NCI-H187 treated with DMSO at 0.1 percent for 48 hours (cell line): ENCODE measurements at places on chromosomes 16 and 17.
A peak's percentile ranks its signal among the peaks of the same experiment; 100 is the strongest.

DNA sequence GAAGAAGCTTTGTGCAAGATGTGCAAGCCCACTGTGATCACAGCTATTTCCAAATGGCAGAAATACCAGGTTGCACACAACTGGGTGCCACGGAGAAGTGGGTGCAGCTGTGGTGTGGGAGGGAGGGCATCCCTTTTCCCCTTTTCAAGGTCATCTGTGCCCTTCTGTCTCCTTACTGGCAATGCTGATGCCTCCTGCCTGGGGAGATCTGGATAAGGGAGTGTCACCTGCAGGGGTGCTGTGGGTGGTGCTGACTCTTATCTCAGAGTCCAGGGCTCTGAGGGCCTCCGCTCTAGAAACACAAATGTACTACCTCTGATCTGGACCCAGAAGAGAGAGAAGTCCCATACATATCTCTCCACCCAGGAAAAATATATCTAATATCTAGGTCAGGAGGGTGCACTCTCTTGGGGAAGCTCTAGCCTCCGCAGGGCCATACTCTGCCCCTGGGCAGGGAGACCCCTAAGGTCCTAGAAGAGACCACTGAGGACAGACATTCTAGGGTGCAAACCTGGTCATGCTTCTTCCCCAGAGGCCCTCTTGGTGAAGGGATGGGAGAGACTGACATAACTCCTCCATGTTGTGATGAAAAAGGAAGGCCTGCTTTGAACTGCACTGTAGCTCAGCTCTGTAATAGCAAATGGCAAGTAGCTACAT lies 18.5 kb downstream of the NPRL3 start:
- DNase-seq: no peak

DNA sequence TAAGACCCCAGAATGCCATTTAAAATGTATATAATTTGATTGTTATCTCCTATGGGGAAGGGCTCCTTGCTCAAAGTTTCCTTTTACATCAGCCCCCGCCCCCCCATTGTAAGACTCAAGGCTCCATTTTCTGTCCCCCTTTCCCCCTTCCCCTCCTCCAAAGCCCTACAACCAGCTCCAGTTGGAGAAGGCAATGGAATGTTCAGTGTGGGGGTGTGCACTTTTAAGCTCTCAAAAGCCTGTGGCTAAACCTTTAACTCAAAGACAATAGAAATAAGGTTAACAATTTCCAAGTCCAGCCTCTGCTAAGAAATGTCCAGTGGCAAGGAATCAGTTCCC lies 114.7 kb downstream of the NOG start:
- DNase-seq: no peak

DNA sequence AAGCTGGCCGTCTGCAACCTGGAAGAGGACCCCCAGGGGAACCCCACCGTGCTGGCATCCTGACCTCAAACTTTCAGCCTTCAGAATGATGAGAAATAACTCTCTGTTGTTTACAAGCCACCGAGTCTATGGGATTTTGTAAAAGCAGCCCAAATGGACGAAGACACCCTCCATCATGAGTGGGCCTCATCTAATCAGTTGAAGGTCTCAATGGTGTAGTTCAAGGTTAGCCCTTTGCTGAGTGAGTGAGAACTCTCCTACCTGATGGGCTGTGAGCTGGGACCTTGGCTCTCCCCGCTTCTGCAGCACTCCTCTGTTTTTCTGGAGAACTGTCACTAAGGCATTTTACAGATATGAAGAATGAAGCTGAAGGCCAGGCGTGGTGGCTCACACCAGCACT lies 325.9 kb upstream of the TNRC6C start:
- DNase-seq: no peak

GRCh38 chr17:78185981-78186691 lies 716 bp downstream of the TK1 start:
- DNase-seq: no peak

- no peak for DNase-seq
These were observed 17.7 kb downstream of the KNOP1 start for GRCh38 chr16:19700319-19700781.

DNA sequence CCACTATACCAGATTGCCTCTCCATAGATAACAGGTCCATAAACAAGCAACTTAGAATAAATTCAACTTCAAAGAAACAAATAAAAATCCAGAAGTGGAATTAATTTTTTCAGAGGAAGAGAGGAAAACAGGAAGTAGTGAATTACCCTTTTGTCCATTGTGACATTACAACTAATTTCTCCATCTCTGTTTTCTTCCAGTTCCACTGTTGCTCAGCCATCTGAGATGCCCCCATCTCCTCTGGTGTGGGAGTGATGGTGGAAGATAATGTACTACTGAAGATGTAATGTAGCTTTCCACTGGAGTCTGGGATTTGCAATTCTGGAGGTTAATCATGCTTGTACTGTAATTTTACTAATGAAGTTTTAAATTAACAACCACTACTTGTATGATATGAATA lies 124.6 kb upstream of the TMEM97 start:
- DNase-seq: no peak

DNA sequence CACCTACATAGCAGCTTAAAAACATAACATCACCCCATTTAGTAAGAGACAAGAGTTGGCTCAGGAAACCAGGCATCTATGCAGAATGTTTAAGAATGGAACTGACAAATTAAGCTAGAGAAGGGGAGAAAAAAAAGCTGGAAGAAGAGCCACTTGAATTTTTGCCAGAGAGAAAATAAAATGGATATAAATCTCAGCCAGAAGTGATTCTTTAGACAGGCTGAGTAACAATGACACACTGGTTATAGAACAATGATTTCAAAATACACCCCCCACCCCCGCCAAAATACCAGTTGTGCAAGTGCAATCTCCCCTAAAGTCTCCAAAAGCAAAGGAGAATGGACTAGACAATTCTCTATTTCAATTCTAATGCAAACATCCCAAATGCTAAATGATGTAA lies 22.4 kb downstream of the LSM12 start:
- DNase-seq: no peak

DNA sequence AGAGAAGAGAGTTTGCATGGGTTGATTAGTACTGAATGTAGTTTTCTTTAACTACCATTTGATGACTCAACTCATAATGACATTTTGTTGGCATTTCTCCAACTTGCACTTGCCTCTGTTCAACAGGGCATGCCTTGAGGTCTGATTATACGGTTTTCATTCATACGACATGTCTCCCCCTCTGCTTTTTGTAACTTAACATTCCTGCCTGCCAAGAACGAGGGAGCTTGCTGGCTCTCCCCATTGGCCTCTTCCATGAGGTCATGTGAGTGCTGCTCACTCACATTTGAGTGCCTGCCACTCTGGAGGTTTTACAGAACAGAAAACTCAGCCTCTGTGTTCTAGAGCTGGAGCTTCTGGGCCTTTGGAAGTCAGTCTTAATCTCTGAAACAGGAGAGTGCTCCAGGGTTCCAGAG lies 19.7 kb downstream of the MAP2K6 start:
- DNase-seq: no peak

DNA sequence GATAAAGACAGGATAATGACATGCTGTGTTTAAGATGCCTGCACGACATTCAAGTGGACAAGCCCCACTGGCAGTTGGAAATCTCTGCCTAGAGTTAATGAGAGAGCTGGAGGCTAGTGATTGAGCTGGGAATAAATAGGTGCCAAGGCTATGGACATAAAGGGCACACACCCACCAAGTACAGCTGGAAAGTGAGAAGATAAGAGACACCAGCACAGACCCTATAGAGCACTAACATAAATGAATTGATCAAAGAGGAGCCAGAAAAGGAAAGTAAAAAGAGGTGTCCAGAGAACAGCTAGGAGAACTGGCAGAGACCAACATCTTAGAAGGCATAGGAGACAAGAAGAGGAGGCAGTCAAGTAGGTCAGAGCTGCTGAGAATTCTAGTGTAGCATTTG lies 101.2 kb downstream of the YPEL2 start:
- no peak for DNase-seq

DNA sequence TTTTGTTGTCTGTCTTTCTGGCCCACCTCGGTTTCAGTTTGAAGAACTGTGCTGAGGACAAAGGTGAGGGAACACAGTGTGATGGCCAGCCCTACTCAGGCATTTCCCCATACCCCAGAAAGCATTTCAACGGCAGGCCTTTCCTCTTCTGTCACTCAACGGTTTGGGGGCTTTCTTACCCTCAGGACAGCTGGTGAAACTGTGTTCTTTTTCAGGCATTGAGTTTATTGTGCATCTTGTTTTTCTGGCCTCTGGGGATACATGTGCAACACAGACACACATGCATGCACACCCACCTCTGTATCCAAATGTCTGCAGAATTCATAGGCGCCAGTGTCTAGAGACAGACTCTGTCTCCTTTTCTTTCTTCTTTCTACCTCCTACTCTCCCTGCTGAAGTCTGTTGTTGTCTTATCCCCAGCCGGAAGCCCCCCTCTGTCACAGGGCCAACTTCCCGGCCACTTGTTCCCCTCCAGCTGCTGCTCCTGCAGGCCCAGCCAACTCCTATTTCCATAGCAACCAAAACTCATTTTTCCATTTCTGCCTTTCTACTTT lies 17.0 kb downstream of the CHD9 start:
- DNase-seq: no peak

DNA sequence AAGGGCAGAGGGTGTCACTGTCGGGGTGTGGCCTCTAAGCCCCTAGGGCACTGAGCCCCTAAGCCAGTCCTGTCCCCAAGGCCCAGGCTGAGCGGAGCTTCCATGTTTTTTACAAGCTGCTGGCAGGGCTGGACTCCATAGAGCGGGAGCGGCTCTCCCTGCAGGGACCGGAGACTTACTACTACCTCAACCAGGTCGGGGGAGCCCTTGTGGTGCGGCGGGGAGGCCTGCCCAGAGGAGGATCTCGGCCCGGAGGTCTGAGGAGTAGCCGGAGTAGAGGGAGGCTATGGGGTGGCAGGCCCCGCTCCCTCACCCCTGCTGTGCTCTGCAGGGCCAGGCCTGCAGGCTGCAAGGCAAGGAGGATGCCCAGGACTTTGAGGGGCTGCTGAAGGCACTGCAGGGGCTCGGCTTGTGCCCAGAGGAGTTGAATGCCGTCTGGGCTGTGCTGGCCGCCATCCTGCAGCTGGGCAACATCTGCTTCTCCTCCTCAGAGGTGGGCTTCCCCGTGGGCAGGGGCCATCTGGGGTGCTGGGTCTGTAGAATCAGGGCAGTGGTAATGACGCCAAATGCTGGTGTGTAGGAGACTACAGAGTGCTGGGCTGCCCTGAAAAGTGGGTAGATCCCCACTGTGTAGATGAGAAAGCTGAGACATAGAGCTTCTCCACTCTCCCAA lies 4.9 kb downstream of the MYO15B start:
- no peak for DNase-seq

GRCh38 chr17:43531082-43531378 lies 15.1 kb downstream of the ETV4 start:
- no peak for DNase-seq

DNA sequence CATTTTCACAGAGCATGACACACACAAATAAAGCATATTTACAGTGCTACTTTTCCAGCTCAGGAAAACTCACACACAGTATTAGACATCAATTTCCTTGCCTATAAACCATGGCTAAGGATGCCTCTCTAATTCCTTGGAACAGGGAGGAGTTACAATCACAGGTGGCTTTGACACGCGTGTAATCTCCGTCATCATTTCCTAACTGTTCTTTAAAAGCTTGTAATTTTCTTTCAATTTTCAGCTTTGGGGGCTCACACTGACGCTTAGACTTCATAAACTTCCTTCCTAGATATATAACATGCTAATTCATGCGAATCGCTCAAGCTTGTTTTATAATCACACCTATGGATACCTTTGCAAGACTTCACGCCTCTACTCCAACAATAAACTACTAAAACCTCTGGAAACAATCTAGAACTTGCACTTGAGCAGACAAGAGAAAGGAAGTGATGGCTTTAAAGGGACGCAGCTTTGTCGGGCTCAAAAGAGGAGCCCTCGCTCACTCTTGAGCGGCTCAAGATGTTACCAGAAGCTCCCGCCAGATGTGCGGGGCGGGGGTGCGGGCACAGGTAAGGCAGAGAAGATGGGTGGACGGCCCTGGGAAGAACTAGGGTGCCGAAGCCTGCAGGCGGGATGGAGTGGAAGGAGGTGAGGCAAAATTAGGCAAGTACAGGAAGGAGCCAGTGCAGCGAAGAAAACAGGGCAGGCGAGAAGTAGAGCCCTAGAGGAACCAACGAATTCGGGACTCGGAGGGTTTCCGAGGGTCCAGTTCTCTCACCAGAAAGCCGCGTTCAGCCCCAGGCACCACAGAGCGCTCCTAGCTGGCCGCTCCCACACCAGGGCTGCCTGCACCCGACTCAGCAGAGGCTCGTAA lies 631 bp downstream of the RETREG3 start:
- DNase-seq: no peak

GRCh38 chr17:16342979-16343378 lies 10.3 kb downstream of the CENPV start:
- no peak for DNase-seq

DNA sequence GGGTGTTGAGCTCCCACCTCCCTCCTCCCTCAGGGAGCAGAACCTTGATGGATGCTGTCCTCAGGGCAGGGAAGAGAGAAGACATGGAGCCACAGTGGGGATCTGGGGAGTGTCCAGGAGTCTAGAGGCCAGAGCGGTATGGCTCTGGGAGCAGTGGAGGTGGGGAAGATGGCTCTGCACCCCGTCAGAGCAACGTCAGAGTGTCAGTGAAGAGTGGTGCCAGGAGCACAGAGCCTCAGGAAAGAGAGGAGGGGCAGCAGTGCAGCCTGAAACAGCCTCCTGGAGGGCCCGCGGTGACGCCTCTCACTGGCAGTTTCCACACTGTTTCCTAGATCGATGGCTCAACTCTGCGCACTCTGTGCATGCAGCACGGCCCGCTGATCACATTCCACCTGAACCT lies 23.2 kb upstream of the SLC5A11 start:
- DNase-seq: no peak

DNA sequence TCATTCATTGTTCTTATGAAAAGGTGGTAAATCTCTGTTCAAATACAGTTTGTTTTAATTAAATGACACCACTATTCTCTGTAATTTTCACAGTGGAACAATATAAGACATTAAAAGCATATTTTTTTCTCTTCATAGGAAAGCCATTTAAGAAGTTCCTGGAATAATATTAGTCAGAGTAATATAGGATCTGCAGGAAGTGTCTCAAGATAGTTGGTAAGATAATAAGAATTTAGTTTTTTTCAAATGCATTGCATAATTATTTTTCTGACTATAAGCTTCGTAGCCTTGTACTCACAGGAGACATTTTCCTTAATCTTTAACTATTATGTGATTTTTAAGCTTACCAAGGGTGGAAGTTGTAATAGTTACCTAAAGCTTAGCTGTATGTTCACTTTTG lies 16.9 kb downstream of the STXBP4 start:
- DNase-seq: no peak

- peak; percentile 15 for DNase-seq
These were observed 292.6 kb upstream of the SOX9 start for GRCh38 chr17:71828182-71828596.

DNA sequence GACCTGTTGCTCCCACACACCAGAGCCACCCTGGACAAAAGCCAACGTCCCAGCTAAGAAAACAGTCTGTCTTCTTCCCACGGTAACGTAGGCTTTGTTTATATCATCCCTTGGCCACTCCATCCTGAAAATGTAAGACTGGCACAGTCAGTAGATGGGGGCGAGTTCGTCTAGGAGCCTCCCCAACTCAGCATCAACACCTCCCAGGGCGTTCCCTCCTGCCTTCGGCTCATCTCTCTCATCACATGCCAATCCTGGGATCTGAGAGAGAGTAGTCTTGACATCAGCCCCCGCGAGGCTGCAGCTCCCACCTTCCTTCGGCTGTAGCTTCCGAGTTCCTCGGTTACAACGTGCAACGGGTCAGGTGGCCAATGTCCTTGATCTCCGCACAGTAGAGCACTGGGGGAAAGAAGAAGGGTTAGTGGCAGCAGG lies 894 bp downstream of the RNF227 start:
- no peak for DNase-seq

GRCh38 chr16:46947900-46948547 lies 25.4 kb downstream of the DNAJA2 start:
- DNase-seq: no peak

GRCh38 chr17:2635241-2635640 lies 41.8 kb downstream of the PAFAH1B1 start:
- no peak for DNase-seq
